Activated T-helper 1 cell treated with anti-CD3 and anti-CD28 coated beads, Interleukin-12 subunit alpha, Interleukin-12 subunit beta, Interleukin-2, Interleukin-4 antibody, amounts not matched to agents 30 ng/mL and 10 ng/mL and 1 ng/mL, durations not matched to agents 14 hours and 24 hours and 36 hours (primary cell): ENCODE measurements at places on chromosomes 1 and 21.
A peak's percentile ranks its signal among the peaks of the same experiment; 100 is the strongest.

GRCh38 chr1:97114842-97115241 lies 393.3 kb downstream of the PTBP2 start:
- DNase-seq: no peak

GRCh38 chr21:38075833-38076587 lies 159.8 kb upstream of the KCNJ6 start:
- DNase-seq: no peak

GRCh38 chr1:56509713-56510641 lies 69.4 kb downstream of the PLPP3 start:
- DNase-seq: no peak

DNA sequence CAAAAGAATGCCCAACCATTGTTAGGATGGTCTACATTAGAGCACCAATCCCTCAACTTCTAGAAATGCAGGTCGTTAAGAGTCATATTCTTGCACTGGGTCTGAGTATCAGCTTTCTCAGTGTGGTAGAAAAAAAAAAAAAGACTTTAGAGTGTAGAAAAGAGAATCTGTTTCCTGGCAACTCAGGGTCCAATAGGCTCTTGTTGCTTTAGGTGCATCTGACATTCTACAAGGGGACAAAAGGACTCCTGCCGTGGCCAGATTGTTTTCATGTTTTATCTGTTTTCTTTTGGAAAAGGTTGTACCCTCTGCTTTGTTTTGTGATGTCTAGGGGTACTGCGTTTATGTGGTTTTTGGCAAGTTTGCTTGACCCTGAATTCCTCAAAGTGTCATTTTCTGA lies 105.4 kb upstream of the KCNK2 start:
- DNase-seq: no peak

DNA sequence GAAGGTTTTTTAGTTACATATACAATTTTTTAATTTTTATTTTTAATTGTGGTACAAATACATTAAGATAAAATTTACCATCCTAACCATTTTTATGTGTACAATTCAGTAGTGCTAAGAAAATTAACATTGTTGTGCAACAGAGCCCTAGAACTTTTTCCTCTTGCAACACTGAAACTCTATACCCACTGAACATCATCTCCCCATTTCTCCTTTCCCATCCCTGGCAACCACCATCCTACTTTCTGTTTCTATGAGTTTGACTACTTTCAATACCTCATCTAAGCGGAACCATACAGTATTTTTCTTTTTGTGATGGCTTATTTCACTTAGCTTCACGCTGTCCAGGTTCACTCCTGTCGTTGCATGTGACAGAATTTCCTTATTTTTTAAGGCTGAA lies 54.1 kb downstream of the PALMD start:
- DNase-seq: no peak

DNA sequence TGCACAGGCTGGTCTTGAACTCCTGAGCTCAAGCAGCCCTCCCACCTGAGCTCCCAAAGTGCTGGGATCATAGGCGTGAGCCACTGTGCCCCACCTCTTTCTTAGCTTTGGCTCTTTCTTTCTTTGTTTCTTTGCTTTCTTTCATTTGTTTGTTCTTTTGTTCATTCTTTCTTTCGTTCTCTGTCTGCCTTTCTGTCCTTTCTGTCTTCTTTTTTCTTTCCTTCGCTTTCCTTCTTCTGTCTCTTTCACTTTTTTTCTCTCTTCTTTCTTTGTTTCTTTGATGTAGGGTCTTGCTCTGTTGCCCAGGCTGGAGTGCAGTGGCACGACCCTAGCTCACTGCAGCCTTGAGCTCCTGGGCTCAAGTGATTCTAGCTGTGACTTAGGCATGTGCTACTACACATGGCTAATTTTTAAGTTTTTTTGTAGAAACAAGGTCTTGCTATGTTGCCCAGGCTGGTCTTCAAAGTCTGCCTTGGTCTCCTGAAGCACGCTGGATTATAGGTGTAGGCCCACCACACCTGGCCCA lies 18.9 kb downstream of the SOX13 start:
- no peak for DNase-seq

DNA sequence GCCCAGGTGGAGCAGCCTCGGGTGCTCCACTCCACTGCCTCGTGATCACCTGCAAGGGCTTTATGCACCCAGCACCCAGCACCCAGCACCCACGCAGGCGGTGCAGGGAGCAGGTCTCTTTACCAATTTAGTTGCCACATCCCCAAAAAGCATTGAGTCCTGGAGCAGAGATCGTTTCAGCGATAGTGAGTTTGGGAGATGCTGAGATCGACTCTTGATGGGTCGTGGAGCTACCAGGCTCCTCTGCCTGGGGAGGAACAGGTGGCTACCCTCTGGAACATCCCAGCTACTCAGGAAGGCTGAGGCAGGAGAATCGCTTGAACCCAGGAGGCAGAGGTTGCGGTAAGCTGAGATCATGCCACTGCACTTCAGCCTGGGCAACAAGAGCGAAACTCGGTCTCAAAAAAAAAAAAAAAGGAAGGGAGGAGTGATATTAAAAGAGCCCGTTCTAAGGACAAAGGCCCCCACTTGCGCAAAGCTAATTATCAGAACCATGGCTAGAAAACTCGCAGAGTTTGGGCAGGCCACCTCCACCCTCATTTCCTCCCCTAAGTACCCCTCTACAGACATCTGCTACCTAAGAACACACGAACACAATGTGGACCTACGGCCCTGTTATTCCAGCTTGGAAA lies 106.5 kb upstream of the SLC45A1 start:
- no peak for DNase-seq

DNA sequence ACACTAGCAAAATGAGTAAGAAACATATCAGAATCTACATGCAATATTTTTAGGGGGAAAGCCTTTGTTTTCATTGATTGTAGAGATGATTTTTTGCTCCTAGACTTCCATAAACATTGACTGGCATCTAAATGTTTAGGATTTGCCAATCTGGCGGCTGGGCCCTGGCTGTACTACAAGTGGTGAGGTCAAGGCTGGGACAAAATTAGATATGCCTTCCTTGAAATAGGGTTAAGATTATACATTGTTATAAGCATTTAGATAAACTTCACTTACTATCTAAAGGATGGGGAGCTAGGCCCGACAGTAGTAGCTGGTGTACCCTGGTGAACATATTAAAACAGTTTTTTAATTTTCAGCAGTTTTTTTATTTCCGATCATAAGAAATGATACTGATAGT lies 5.2 kb downstream of the NFIA start:
- DNase-seq: no peak

DNA sequence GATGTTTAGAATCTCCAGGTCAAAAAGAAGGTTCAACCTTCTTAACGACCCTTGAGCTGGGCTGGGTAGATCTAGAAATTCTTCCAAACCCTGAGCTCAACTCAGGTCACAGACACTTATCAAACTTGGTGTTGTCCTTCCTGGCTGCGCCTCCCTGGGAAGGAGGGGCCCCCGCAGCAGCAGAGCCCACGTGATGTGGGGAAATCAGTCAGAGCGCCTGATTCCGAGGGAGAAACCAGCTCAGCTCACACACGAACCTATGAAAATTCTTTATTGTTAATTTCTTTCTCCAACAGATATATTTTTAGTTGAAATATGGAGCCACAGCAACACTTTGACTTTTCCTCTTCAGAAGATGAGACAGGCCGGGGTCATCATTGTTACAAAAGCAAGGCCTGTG lies 24.3 kb upstream of the CLSTN1 start:
- DNase-seq: no peak

- no peak for DNase-seq
These were observed 89.8 kb upstream of the KCNE2 start for GRCh38 chr21:34274001-34274400.

- DNase-seq: no peak
These were observed 41.3 kb upstream of the SSX2IP start for GRCh38 chr1:84731519-84731918.

DNA sequence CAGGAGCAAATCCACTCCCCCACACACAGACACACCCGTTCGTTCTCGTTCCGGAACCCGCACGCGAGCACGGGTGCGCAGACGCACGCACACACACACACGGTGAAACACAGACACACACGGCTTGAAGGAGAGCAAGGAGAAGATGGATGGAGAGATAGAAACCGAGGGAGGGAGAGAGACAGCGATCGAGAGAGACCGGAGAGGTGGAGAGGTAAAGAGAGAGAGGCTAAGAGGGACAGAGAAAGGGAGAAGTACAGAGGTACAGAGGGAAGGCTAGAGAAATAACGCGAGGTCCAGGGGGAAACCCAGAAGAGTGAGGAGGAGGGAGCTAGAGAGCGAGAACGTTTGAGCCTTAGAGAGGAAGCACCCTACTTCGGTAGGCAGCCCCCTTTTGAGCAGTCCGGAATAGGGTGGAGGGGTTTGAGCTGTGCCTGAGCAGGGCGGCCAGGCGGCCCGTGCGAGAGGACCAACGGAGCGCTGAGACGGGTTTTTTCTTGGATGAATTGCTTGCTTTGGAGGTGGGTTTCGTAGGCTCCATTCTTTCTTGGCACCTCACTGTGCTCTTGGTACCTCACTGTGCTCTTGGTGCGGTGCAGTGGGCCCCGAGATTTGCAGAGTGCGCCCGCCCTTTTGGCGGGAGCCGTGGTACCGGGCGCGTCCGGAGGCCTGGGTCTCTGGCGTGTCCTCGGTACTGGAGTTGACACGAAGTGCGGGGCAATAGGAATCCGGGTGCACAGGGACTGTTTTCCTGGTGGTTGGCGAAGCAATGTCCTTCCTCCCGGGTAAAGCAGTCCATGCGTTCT lies 88.4 kb upstream of the RHOU start:
- DNase-seq: peak; percentile 21

DNA sequence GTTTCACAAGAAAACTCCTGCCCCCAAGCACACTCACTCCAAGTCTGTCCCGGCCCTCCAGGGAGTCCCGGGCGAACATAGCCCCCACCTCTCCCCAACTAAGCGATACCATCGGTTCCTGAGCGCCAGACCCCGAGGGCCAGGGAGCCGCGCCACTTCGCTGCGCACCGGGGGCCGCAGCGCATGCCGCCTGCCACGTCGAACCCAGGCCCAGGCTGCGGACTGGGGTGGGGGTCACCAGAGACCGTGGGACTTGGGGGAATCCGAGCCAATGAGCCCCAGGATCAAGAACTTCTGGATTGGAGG lies 801 bp downstream of the RSPO1 start:
- DNase-seq: no peak

DNA sequence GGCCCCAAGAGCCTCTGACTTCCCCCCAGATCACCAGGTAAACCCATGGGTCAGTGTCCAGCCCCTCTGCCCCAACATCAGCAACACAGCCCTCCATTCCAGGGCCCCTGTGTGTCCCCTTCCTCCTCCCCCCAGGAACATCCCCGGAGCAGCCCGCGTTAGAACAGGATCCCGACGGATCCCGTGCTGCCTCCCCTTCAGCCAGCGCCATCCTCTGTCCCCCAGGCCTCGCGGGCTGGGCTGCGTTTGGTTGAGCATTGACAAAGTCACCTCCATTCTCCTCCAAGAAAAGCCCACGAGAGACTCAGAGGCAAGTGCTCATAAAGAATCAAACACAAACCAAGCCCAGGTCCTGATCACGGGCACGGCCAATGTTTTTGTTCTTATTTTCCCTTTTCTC lies 160.0 kb upstream of the ARHGEF16 start:
- DNase-seq: no peak

DNA sequence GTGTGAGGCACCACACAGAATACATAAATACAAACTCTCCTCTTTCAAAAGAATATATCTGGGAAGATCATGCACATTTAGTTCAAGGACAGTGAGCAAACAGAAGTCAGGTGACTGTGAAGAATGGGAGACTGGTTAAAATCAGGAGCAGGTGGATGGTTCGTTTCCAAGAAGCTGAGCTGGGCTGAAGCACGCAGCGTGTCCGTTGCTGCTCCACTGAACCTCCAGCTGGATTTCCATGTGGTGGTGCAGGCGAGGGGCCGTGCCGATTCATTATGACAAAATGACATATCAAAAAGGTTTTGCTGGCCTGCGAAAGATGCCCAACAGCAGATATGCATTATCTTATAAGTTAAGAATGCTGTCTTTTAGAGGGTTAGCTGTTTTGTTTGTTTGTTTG lies 66.0 kb downstream of the OLIG1 start:
- no peak for DNase-seq

- DNase-seq: no peak
These were observed 273.1 kb upstream of the LYPLAL1 start for GRCh38 chr1:218900615-218901014.

- no peak for DNase-seq
These were observed 1.4 kb downstream of the MACO1 start for GRCh38 chr1:25431955-25432719.

DNA sequence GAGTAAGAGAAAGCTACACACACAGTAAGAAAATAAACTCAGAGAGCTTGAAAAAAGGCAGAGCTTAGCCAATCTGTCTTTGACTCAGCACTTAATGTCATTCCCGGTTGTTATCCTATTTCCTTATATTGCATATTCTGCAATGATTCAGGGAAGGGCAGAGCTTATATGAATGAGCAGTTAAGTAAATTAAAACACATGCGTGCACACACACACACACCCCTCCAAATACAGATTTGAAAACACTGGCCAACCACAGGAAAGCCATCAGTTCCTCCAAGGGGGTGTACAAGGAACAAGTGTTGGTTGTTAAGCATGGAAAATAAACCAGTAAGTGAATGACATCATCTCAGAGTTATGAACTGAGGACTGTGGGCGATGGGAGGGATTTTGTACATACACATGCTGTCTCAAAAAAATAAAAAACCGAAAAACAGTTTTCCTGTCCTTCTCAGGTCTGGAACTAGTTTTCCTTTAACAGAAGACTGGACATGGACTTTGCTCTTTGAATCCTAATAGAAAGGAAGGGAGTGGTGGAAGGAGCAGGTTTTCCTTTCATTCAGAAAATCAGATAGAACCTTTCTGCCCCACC lies 1.0 kb downstream of the IQGAP3 start:
- DNase-seq: no peak

DNA sequence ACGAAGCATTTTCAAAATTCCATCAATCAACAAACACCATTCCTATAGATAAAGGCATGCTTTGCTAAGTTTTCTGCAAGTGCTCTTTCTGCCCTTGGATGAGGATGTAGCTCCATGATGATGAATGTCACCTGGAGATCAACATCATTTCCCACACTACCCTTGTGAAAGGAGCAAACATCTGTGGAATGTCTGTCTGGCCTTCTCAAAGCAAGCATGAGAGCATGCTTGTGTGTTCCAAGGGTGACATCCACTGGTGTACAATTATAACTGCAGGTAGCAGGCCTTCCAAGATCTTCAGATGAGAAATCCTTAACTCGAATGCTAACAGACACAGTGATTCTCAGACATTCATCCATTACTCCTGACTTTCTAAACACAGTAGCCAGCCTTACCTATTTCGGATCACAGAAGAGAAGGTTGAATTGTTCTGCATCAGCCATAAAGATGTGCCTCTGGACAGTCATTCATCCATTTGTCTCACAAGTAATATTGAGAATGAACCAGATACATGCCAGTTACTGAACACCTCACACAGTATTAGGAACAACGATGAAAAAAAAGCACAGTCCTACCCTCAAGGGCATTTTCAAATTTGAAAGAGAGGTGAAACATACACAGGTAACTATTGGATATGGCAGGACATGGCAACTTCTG lies 162.4 kb downstream of the TPR start:
- DNase-seq: peak; percentile 19

DNA sequence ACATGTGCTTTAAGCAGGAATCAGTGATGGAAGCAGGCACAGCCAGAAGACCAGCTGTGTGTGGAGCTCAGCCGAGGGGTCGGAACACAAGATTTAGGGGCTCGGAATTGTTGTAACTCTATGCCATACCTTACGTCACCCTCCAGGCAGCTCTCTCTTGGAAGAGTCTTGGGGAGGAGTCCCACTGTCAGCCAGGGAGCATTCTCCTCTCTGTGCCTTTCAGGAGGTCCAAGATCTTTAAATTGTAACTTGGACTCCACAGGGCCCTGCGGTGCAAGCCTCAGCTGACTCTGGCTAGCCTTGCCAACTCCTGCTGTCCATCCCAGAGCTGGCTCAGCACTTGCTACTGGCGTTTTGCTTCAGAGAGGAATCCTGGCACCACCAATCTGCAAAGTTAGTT lies 26.4 kb upstream of the ROR1 start:
- DNase-seq: no peak
